ENCODE measurements at places on chromosomes 16 and 17.

GRCh38 chr16:11972128-11972527 is 4.4 kb upstream of the SNX29 start:
- no peak for DNase-seq

DNA sequence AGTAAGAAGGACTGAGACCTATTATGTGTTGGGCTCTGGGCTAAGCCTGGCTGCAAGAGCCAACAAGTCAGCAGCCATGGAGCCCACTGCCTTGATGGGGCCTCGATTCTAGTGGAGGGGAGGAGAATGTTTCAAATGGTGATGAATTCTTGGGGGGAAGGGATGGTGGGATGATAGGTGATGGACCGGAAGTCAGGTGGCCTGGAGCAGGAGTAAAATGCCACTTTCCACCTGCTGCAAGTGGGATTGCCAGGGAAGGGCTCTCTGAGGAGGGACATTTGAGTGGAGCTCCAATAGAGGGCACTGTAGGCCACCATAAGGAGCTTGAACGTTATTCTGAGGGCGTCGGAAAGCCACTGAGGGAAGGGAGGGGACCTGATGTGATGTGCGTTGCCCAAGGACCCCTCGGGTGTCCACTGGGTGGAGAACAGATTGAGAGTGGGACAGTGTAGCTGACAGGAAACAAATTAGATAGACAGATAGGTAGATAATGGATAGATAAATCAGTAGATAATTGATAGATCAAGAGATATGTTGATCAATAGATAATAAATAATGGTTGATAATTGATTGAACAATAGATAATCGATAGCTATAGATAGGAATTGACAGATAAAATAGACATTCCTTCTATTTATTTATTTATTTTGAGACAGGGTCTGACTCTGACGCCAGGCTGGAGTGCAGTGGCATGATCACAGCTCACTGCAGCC is 18.2 kb upstream of the NXPH3 start:
- DNase-seq, result peak; percentile 30

DNA sequence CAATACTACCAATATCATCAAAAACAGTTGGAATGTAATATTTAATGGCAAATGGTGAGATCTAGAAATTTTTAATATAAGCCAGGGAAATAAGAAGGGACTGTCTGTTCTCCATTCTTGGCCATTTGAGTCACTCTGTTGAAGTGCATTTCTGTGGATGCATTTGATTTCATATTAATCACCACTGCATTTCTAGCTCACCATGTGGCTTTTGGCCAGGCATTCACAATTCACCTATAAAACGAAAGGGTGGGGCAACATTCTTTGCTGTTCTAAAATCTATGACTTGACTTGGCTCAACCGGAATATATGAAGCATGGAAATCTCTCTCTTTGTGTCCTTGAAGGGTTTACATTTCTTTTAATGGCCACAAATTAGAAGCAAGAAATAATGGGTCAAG is 483.0 kb downstream of the SLC39A11 start:
- DNase-seq, result no peak

GRCh38 chr16:12504312-12504711 is 299.4 kb downstream of the CPPED1 start:
- no peak for DNase-seq

GRCh38 chr17:79042421-79043190 is 18.6 kb downstream of the C1QTNF1 start:
- DNase-seq, result peak; percentile 13

All from T-helper 2 cell treated with Interferon-gamma antibody and Interleukin-4, amounts not matched to agents 5 μg/mL and 100 μg/mL, for 36 hours (primary cell).